ENCODE measurements at places on chromosomes 2 and 18.

DNA sequence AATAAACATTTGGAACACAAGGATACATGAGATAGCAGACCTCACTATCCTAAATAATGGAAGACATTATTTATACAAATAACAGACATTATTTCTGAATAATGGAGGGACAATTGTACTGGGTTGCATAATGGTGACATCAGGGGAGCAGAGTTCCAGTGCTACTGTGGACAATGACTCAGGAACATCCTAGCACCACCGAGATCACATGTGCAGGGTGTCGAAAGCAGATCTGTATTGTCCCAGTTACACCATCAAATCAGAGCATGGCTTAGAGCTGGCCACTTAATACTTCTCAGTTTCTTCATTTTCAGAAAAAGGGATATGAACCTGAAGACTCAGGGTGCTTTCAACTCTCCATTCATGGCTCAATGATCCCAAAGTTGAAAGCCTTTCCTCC, 249.1 kb upstream of the RBMS1 start:
- no peak for DNase-seq

DNA sequence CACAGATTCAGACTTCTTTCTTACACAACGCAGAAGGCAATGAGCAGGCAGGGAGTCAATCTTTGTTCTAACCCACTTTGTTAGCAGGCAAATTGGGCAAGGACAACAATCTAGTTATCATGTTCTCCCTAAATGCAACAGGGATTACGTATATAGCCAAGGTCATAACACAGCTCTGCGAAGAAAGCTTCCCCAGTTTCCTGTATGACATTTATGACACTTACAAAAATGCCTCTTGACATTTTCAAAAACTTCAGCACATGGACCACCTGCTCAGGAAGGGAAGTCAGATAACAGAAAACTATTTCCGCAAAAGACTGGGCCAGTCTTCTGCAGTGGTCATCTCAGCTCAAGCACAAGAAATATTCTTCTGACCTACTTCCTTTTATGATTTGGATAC, 106.1 kb downstream of the IRS1 start:
- no peak for DNase-seq

DNA sequence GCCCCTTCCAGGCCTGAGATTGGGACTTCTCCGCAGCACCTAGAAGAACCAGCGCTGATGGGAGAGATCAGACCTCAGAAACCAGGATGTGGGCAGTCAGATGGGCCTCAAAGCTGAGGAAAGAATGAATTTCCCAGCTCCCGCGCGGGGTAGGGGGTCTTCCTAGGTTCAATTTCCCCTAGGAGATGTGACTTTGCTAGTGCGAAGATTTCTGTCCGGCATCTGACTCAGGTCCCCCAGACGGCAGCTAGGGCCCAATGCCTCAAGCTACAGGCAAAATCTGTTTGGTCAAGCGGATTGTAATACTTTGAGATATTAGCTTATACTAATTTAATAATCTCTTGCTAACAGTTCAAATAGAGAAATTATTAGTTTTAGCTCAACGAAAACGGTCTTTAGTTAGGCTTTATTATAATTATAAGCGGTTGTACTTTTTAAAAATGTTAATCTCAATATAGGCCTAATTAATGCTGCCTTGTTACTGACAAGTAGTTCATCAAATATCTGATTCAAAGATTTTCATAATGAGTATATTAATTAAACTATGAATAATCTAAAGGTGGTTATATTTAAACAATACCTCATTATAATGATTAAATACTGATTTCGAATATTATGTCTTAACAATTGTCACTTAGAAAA, 5.8 kb downstream of the DLX1 start:
- no peak for DNase-seq

- DNase-seq, result no peak
These were observed 9.6 kb upstream of the AQP4 start for GRCh38 chr18:26875040-26875654.

DNA sequence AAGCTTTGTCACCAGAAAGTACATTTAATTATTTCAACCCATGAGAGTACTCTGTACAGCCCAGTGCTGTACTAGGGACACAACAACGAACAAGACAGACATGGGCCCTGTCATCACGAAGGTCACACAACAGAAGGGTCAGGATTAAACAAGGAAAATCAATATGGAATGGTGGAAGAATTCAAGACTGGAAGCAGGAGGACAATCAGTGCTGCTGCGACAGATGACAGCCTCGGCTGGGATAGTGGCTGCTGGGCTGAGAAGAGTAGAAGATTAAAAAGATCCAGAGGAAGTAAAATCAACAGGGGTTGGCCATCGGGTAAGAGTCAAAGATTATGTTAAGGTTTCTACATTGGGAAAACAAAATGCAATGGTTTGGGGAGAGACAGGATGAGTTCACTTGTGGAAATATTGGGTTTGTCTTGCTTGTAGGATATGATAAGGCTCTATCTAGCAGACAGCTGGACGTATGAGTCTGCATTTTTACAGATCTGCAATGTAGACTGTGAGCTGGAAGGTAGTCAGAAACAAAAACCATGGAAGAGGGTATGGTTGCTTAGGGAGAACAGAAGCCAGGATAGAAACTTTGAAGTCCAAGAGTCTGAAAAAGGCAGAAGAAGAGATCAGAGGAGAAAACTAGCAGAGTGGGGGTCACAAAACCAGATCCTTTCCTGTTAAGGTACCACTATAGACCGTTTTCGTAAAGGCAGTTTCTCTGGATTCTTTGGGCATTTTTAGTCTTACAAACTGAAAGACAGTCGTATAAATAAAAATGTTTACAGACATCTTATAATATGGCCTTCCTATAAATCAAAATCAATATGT, 84.1 kb downstream of the PRELID3A start:
- DNase-seq, result no peak

DNA sequence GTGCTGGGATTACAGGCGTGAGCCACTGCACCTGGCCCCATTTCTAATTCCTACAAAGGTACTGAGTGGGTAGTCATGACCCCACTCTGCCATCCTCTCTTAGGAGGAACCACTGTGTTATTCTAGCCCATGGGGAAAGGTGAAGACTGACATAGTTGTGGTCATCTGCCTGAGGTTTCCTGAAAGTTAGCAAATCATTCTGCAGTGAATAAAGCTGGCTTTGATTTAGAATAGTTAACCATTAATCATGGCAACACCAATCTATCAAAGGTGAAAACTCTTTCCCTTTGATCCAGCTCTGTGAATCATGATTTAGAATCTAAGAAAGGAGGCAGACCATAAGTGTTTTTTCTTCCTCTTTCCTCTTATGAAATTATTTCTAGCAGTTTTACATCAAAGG, 50.8 kb downstream of the SUMO1 start:
- no peak for DNase-seq

DNA sequence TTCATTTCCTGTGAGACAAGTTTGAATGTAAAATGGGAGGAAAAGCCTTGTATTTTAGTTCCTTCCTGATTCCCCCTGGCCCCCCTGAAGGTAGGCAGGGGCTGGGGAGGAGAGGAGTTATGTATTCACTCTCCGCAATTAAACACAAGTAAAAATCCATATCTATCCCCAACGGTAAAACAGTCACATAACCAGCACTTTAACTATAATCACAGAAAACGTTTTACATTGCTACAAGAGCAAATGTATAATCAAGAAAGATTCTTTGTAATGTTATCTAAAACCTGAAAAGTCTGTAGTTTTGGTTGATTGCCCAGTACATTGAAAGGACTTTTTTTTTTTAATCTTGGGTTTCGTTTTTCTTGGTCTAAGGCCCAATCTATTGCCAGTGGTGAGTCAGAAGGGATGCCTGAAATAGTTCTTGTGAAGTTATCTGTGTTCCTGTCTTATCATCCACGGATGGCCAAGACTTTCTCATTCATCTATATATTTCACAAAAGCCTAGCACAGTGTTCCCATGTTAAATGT, 34.5 kb upstream of the CCNYL1 start:
- DNase-seq, result no peak

- DNase-seq, result no peak
These were observed 258.4 kb downstream of the CELF4 start for GRCh38 chr18:37307181-37307580.

GRCh38 chr2:73897240-73897583, 4.4 kb downstream of the ACTG2 start:
- DNase-seq, result no peak

GRCh38 chr2:173652311-173652710, 297.6 kb downstream of the CDCA7 start:
- DNase-seq, result no peak

GRCh38 chr18:38602341-38602740, 1036.7 kb upstream of the CELF4 start:
- no peak for DNase-seq

DNA sequence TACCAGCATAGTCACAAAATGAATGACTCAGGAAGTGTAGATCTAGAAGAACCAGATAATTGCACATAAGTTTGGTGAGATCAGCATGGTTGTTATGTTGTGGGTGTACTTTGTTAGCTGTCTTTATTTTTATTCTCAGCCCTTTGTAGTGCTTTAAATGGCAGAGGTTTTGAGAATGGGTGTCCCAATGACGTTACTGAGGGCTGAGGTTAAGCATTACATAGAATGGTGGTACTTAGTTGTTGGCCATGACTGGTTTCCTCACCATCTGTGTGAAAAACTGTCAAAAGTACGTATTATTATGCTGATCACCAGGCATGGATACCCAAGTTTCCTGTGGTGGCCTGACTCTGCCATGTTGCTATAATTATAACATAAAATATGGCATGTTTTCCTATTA, 165.8 kb downstream of the UBE2E3 start:
- DNase-seq, result no peak

GRCh38 chr2:156429211-156429610, 7.0 kb upstream of the GPD2 start:
- DNase-seq, result no peak

- no peak for DNase-seq
These were observed 4.0 kb downstream of the YPEL5 start for GRCh38 chr2:30150786-30151185.

Data from left forelimb (tissue), 1 donor.